Small intestine (tissue), 16 donors: ENCODE measurements at places on chromosomes 12 and 14.

GRCh38 chr12:96049101-96049500 is 13.7 kb upstream of the LTA4H start:
- no peak for DNase-seq

GRCh38 chr14:25056688-25057078 is 6.7 kb upstream of the STXBP6 start:
- no peak for DNase-seq

DNA sequence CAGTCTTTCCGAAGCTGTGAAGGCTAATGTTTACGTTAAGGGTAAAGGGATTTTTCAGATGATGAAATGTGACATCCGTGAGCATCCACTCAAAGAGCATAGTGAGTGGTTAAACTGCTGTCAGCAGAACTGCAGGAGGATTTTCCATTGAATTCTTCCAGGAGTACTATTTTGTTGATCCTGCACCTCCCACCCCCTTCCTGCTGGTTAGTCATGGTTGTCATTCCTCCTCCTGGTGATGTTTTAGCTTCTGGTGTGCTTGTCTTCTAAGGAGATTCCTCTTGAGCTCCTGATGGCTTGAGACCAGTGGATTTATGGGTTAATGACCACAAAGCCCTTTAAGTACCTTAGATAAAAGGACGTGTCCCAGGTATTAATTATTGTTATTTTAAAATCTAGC is 2.4 kb upstream of the GPRC5D start:
- DNase-seq: no peak

DNA sequence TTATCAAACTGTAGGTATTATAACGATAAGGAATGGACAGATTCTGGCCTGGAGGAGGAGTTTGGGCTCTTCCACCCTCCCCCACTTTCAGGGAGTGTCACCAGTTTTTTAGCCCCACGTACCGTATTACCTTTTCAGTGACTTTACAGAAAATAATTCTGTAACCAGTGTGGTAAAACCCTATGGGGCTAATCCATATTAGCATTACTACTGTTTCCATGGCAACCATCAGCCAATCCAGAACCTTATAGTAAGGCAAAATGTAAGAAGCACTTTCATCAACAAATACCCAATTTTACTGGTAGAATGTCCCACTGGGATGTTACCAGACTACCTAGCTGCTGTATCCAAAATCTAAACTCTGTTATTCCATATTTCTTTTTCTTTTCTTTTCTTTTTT is 50.7 kb downstream of the BICDL1 start:
- DNase-seq: no peak
